ENCODE measurements at places on chromosomes 13 and 19.
A peak's percentile ranks its signal among the peaks of the same experiment; 100 is the strongest.

DNA sequence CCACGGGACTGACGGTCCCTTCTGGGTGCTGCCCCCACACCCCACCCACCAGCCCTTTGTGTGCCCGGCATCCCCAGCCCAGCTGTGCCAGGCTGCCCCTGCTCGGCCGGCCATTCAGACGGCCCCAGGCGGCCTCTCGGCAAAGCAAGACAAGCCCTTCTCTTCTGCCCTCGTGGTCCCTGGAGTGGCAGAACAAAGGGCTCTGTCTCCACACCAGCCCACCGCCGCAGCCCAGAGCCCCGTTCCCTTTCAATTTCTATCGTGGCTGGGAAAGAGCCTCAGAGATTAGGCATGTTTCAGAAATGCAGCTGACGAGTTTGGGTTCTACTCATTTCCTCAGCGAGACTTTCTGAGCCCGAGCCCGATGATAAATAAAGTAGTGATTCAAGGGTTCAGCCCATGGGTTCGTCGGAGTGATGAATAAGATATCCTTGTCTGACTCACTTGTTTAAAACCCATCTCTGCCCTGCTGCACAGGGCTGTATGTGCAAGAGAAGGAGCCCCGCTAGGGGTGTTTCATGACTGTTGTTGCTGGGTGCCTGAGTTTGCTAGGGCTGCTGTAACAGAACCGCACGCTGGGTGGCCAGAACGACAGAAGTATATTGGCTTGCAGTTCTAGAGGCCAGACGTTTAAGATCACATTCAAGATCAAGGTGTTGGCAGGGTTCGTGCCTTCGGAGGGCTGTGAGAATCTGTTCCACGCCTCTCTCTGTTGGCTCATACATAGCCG, 4.3 kb downstream of the MYO9B start:
- DNase-seq: peak; percentile 89

DNA sequence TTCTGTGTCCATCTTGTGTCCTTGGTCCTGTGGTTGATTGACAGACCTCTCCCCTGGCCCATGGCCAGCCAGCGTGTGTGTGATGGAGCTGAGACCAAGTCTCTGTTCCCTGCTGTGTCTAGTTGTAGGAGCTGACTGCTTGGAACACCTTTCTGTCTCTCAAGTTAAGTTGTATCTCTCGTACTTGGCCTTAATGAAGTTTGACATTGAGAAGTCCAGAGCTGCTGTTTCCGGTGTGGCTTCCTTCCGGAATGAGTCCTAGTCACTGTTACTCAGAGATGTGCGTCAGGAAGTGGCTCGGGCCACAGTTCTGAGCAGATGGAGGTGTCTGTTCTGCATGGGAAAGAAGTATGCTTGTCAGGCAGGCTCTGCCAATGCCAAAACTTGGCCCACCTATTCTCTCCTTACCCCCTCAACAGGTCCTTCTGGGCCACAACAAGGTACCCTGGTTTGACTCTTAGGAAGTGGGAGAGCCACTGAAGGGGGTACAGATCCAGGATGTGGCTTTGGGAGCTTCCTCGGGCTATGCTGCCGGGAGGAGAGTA, 54.3 kb downstream of the GATAD2A start:
- DNase-seq: no peak

DNA sequence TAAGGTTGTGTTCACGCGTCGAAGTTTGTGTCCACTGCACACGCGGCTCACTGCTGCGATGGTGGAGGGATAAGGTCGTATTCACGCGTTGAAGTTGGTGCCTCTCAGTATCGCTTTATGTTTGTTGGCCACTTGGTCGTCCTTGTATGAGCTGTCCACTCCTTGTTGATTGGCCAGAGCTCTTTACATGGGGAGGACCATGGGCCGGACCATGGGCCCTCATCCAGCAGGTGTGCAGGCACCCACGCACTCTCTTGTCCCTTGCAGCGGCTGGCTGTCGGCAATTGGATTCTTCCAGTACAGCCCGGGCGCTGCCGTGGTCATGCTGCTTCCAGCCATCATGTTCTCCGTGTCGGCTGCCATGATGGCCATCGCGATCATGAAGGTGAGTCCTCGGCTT, 17.6 kb downstream of the ADAT3 start:
- no peak for DNase-seq

GRCh38 chr13:28741084-28741491, 22.3 kb upstream of the SLC46A3 start:
- no peak for DNase-seq

- DNase-seq: no peak
Measured at GRCh38 chr13:30398601-30399072, 23.7 kb upstream of the UBE2L5 start.

- no peak for DNase-seq
Measured at GRCh38 chr13:109787135-109787954, 962 bp upstream of the IRS2 start.

- no peak for DNase-seq
Measured at GRCh38 chr19:9547870-9548269, 9.4 kb upstream of the ZNF426 start.

DNA sequence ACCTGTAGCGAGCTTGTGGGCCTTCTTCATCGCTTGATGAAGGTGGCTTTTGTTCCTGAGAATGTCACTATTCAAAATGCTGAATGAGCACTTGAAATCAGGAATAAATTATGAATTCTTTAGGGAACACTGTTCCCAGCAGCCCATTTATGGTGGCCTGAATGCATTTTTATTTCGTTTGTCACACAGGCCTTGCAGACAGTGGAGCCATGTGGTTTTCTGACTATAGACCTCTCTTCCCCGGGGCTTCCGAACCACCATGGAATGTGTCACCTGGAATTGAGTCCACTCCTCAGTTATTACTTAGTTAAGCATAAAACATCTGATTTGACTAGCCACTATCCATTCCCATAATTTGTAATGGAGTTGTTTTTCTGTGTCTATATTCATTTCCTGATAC, 396.9 kb downstream of the IRS2 start:
- no peak for DNase-seq

DNA sequence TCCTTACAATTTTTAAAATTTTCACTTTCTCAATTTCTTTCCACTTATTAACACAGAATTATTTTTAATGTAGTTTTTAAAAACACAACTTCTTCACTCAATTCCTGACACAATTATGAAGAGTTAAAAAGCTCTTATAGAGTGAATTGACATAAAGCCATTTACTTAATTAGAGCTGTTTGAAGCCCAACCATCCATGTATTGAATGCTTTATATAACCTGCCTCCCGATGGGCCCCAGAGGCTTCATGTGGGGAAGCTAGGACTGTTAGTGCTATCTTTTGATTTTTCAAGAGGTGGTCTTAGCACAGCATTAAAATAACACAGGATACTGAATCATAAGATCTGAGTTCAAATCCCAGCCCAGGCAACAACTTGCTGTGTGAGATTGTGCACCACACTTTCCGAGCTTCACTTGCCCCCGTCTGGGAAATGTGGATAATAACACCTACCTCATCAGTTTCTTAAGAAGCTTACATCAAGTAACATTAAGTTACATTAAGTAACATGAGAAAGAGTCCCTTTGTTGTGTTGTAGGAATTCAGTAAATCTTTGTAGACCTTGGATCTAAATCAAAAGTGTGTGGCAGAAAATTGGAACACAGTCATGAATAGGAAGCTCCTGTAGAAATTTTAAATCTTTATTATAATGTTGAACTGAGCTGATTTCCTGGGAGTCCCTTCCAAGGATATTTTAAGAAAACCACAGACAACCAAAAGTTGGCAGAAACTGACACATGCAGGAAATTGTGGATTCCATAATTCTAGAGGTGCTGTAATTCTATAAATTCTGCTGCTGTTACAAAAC, 5.5 kb upstream of the ENOX1 start:
- DNase-seq: no peak

DNA sequence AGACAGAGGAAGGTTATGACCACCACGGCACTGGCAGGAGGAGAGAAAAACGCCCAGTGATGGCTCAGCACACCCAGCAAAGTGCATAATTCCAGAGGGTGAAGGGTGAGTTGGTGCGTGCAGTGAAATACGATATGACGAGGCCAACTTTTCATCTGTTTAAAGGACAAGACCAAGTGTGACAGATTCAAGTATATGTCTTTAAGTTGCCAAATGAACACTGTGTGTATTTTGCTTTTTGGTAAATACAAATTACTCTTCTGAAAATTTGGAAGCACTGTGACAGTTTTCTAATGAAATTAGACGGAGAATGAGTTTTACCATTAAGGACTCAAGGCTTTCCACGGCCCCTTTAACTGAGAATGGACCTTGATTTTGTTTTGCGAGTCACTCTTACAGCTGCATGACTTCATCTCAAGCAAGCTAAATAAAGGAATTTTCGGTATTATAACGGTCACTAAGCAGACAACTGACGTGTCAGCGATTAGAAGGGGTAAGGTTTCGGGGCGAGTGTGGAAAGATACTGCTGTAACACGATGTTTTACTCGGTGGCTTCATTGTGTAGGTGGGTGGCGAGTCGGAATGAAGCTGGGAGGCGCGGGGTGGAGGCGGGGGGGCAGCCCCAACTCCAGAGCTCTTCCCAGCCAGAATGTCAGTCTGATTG, 22.8 kb downstream of the COL4A2 start:
- DNase-seq: no peak

- no peak for DNase-seq
Measured at GRCh38 chr19:45324349-45324907, 1.8 kb upstream of the CKM start.

GRCh38 chr13:27979001-27979643, 9.4 kb downstream of the URAD start:
- DNase-seq: no peak

DNA sequence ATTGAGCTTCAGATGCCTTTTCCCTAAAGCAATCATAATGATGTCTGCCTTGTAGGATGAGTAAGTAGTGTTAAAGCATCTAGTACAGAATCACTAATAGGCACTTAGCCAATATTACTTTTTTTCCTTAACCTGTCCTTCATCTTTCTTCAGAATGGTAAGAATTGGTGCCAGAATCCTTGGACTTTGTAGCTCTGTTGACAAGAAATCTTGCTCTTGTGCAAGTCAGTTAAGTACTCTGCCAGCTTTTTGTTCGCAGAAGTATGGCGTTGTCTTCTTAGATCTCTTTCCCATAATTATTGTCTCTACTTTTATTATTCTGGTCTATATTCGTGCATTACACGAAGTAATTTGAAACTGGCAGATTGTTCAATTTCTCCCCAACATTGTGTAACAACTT, 554.5 kb downstream of the PCDH9 start:
- no peak for DNase-seq

DNA sequence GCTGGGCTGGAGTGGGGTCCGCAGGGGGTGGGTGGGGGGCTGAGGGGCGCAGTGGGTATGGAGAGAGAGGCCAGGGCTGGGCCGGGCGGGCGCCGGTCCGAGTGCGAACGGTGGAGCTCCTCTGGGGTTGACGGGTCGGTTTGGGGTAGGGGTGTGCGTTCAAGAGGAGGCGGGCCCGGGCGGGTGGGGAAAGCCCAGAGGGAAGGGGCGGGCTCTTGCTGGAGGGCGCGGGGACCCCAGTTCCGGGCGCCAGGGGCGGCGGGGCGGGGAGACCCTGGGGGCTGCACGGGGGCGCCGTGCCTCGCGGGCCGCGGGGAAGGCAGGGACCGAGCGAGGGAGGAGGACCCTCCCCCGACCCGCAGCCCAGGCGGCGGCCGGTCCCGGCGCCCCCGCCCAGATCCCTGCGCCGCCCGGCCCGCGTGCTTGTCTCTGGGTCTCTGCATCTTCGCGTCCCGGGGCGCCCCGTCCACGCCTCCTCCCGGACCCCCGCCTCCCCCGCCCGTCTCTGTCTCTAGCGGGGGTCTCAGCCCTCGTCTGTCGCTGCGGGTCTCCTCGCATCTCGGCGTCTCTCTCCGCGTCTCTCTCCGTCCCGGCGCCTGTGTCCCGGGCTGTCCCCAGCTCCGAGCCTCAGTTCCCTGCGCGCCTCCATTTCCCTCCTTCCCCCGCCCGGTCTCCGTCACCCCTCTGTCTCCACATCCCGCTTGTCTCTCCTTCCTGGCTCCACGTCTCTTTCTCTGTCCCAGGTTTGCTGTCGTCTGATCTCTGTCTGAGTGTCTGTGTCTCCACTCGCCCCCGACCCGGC, 8.3 kb upstream of the SHISA7 start:
- no peak for DNase-seq

DNA sequence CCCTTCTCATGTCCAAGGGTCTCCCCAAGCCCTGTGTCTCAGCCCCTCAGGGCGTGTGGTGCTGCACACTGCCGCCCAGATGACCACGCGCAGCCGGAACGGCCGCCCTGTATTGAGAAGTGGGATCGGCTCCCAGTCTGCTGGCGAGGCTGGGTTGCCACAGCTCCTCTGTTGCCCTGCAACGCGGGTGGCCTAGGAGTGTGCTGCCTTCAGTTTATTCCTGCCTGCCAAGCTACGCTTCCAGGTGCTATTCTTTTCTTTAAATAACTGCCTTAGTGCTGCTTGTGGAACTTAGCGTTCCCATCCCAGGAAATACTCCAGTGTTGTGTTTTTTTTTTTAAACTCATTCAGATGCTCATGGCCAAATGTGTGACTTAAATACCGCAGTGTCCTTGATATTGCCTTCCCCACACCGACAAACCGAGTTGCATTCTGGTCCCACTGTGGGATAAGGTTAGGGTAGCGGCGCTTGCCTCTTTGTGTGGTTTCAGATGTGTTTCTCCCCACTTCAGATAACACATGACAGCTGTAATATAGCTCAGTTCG, 16.6 kb downstream of the ACTN4 start:
- no peak for DNase-seq

- no peak for DNase-seq
Measured at GRCh38 chr13:34376483-34376882, 558.5 kb downstream of the RFC3 start.

DNA sequence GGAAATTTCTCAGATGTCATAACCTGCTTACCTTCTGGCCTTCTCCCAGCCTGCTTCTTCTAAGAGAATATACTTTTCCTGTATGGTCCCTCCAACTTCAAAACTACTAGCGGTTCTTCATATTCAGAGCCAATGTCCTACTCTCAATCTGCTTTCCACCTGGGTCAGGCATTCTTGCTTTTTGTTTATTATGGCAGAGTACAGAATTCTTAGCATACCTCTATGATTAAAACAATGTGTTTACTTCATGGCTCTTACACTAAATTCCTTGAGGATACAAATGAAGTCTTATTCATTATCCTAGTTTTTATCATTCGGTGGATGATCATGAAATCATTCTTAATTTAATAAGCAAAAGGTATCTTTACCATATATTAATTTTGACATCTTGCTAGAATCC, 484.2 kb upstream of the SLITRK1 start:
- DNase-seq: no peak

DNA sequence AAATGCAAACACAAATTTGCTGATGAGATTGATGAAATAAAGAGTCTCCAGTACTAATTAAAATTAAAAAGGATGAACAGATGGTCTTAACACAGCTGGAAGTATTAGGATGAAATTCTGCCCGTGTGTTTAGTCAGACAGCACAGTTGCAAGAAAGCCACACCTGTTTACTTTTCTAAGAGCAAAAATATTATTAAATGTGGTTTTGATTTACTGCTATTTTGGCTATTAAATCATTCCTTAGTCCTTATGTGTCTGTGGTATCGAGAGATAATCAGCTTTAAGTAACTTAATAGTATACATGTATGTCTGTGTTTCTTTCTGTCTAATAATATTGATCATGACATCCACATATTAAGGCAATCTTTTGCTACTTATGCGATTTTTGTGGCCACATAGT, 494.9 kb downstream of the GPC6 start:
- DNase-seq: no peak

GRCh38 chr13:50934735-50935435, 25.3 kb downstream of the RNASEH2B start:
- DNase-seq: no peak
